Cortex of kidney (tissue), 1 donor: ENCODE measurements at places on chromosomes 16 and 17.

DNA sequence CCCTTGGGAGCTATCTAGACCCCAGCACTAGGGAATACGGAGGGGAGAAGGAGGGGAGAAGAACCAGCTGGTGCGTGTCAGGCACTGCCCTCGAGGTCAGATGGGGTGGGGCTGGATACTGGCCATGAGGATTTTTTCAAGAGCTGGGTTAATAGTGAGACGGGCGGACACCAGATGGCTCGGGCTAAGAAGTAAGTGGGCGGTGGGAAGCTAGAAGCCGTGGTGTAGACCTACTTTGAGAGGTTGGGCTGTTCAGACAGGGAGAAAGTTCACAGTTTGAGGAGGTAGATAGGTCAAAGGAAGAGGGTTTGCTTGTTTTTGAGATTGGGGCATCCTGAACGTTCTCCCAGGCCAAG lies 303.8 kb downstream of the SEC14L1 start:
- DNase-seq: no peak

GRCh38 chr16:67264277-67264676 lies 15.1 kb upstream of the PLEKHG4 start:
- DNase-seq: no peak

- no peak for DNase-seq
Measured at GRCh38 chr17:58277802-58278595, 2.7 kb downstream of the MPO start.

DNA sequence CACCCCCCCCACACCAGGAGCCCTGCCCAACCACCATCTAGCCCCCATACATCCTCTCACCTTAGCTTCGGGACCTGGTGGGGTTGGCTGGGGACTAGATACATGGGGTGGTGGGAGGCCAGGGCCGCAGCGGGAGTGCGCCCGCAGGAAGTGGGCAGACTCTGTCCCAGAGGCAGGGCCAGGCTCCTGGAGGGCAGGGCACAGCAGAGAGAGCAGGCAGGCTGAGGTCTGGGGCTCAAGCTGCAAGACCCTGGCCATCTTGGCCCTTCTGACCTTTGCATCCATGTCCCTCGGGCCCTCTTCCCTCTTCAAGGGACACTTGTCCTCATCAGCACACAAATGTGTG lies 2.7 kb downstream of the ENKD1 start:
- DNase-seq: no peak

DNA sequence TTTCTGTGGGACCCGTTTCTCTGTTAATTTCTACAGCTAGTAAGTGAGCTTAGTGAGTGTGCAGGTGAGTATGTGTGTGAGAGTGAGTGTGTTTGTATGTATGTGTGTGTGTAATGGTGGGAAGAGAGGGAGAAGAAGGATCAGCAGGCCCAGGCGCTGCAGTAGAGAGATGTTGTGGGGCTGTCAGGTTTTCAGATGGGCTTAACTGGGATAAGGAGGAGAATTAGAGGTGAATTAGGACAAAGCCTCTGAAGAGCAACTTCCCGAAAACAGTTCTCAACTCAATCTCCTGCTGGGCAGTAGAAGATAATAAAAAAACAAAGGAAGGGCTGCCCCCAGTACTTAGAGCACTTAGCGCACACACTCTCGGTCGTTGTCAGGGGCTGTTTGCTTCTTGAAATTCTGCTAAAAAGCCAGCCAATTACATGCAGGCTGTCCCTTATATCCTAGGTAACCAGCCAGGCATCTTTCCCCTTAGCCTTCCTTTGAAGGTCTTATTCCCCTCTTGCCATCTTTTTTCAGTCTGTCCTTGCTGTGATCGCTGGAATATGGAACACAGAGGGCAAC lies 63.4 kb downstream of the CLEC16A start:
- DNase-seq: no peak

GRCh38 chr16:14378131-14378551 lies 251.9 kb downstream of the PARN start:
- DNase-seq: no peak

DNA sequence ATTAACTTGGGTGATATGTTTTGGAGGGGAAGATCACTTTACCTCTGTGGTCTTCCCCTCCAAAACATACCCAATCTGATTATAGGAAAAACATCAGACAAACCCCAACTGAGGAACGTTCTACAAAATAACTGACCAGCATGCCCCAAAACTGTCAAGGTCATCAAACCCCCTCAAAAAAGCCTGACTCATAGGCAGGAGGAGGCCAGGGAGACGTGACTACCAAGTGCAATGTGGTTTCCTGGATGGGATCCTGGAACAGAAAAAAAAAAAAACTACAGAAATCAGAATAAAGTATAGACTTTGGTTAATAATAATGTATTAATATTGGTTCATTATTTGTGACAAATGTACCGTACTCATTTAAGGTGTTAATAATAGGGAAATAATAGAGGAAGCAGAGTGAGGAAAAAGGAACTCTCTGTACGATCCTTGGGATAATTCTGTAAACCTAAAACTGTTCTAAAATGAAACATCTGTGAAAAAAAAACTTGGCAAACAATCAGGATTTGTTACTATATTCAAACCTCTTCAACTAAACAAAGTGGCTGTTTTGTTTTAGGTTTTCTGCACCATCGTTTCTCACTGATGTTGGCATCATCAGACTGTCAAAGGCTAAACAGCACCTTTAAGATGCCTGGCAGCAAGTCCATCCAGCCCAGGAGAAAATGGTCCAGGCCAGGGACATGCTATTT lies 266.7 kb upstream of the SDK2 start:
- DNase-seq: no peak

DNA sequence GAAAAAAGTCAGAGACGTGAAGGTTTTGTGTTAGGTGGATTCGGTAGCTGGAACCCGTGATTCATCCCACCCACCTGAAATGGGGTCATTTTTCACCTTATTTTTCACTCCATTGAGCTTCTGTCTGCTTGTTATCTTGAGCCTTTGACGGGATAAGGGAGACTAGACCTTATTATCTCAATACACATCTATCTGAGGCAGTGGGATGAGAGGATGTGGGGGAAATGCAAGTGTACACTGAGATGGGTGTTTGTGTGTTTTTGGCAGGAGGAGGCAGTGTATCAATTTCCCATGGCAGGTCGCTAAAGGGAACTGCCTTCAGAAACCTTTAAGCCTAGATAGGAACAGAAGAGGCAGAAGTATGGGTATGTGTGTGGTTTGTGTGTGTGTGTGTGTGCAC lies 6.2 kb upstream of the NOG start:
- no peak for DNase-seq

- no peak for DNase-seq
Measured at GRCh38 chr17:77698903-77699623, 259.4 kb upstream of the TNRC6C start.

GRCh38 chr16:25867041-25867440 lies 175.3 kb downstream of the HS3ST4 start:
- DNase-seq: no peak

DNA sequence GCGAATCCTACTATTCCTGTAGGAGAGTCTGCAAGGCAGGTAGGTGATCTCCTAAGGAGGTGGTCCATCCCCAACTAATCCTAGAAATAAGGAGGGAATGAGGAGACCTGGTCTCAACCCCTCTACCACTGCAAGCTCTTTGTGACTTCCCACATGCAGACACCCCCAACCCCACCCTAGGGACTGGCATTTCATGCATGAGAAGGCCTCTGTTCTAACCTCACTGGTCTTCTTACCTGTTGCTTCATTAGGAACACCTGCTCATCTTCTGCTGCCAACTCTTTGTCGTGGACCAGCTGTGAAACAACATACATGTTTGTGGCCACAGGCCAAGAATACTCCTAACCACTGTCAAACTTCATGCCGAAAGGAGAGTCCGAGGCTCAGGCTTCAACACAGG lies 22.6 kb downstream of the DYNC1LI2 start:
- DNase-seq: no peak

DNA sequence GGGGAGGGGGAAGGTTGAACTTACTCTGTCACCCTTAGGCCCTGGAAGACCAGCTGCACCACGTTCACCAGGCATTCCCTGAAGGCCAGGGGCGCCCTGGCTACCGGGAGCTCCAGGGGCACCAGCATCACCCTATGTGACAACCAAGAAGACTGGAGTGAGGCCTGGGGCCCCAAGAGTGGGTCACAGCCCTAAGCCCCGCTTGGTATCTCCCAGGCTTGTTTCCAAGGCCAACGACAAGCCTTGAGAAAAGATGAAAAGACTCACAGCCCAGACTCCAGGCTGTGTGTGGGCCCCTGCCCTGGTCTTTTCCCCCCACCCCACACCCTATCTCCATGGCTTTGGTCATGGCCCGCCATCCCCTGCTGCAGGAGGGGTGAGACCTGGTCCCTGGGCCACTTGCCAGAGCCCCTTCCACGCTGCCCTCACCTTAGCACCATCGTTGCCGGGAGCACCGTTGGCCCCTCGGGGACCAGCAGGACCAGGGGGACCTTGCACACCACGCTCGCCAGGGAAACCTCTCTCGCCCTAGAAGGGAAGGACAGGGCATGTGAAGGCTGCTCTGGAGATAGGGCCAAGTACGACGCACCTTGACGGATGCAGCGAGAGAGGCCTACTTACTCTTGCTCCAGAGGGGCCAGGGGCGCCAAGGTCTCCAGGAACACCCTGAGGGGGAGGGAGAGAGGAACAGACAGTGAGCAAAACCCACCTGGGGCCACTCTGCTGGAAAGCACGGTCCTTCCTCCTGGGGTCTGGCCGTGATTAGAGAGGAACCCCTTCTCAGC lies 9.9 kb downstream of the COL1A1 start:
- no peak for DNase-seq

DNA sequence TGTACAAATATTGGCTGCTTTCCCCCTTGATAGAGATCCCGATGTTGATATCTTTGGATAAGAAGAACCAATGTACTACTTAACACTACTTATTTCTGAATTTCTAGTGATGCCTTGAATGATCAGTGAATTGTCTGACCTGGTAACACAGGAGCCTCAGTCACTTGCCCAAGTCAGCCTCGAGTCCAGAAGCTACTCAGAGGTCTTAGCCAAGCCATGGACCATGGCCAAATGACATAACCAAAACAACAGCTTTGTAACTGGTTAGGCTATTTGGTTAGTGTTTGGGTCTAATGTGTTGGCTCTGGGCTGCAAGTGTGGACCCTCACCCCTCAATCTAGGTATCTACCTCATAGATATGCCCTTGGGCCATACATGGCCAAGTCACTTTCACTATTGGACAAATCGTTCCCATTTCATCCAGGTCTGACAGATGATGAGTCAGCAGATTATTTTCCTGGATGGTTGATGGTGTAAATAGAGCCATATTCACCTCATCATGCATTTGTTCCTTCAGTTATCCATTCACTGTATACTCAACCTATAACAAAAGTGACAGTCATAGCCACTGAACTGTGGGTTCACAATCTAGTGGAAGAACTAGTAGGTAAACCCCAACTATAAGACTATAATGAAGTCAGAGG lies 3.5 kb downstream of the RBFOX1 start:
- no peak for DNase-seq

- no peak for DNase-seq
Measured at GRCh38 chr17:82031885-82032627, 578 bp downstream of the RAC3 start.

DNA sequence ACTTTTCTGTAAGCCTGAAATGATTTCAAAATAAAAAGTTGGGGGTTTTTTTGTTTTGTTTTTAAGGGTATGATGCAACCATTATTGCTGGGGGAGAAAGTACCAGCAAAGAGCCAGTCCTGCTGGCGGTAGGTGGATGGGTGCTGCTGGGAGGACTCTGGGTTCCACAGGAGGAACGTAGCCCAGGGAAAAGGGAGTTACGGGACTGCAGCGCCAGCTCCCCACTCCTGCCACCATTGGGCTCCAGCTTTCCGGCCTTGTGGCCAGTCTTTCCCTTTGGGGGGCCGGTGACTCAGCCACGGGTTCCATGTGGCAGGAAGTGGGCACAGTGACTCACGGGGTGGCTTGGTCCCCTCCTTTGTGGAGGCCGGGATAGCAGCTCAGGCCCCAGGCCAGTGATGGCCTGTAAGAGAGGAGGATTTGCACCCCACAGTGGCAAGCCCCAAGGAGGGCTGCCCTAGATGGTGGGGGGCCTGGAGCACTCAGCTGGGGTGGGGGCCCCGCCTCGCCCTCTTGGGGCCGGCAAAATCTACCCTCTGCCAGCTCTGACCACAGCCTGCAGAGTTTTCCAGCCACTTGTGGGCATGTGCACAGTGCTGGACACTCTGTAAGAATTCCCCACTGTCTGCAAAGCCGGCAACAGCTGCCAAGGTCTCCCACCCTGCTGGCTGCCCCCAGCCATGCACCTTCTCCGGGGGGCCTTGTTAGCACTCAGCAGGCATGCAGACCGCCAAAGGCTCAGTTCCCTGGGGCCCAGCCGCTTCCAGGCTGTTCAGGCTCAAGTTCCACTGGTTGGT lies 30.4 kb downstream of the SOCS3 start:
- no peak for DNase-seq

- no peak for DNase-seq
Measured at GRCh38 chr16:50265716-50266336, 525 bp upstream of the ADCY7 start.

- no peak for DNase-seq
Measured at GRCh38 chr17:41917679-41918313, 955 bp downstream of the ACLY start.

DNA sequence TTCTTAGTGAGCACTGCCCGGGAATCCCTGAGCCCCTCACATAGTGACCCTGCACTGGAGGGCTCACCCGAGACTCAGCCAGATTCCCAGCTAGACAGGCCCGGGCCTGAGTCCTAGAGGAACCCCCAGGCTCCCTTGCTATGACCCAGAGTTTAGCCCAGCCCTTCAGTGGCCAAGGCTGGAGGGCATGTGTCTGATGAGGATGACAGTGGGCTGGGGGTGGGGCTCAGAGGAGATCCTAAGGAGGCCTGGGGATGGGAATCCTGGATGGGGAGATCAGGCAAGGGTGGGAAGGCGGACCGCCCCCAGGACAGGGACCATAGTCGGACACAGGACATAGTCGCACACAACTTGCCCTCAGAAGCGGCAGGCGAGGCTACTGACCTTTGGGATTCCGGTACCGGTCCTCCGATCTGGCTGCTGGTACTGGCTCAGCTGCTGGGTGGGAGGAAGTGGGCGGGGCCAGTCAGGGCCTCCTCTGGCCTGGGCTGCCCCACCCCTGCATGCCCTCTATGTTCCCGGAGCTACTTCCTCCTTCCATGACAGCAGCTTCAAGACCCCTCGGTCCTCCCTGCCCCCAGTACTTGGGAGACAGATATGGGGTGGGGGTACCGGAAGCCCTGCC lies 1.1 kb downstream of the CD79B start:
- DNase-seq: no peak

DNA sequence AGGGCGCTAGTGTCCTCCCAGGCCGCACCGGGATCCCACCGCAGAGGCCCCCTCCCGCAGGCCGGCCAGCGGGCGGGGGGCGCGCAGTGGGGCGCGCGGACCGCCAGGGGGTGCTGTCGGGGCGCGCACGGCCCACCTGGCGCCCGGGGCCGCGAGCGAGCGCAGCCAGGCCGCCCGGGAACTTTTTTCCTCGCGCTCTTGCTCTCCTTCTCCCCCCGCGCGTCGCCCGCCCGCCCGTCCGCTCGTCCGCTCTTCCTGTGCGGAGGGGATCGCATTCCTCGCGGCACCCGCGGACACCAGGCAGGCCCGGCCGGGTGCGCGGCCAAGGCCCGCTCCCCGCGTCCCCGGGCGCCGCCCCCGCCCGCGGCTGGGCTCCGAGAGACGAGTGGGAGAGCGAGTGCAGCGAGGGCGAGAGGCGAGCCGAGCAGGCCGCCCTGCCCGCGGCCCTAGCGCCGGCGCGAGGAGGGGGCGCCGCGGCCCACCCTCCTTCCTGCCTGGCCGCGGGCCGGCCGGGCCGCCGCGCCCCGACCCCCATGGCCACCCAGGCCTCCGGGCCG lies at the start of gene RAI1:
RAI1 (plus strand) TSS at position 272 of the 557 bp plus-strand sequence. CDS start 111,491 bp downstream, outside the sequence.
- DNase-seq: no peak
